Thoracic aorta (tissue), 2 donors: ENCODE measurements at places on chromosomes 12 and 14. TPM values are rescaled to one million over a fixed set of nuclear protein-coding genes. Genes with fewer than 3 reads are reported as not detected.

HSP90AA1 gene
- total RNA-seq = 399 TPM

OR6C75 gene
- not detected for total RNA-seq

KRT79 gene
- total RNA-seq = not detected

RASSF3 gene
- 126 TPM for total RNA-seq

RPGRIP1 gene
- total RNA-seq = not detected

- DNase-seq = no peak
These were observed 2.2 kb upstream of the ZFP36L1 start for GRCh38 chr14:68794851-68795596.

DNA sequence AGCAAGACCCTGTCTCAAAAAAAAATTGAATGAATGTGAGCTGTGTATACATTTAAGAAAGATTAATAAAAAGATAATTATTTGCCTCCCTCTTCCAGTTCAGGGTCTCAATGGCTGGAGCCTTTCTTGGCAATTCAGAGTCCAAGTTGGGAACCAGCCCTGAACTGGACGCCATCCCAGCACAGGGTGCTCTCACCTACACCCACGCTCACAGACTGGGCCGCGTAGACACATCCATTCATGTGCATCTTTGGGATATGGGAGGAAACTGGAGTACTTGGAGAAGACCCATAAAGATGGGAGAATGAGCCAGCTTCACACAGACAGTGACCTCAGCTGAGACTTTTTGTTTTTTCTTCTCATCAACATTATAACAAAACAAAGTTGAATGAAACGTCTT lies 6.5 kb downstream of the MAPK1IP1L start:
- DNase-seq = no peak

GRCh38 chr12:95574799-95575452 lies 23.6 kb upstream of the USP44 start:
- no peak for DNase-seq
